ENCODE measurements at places on chromosomes 6 and 20.

DNA sequence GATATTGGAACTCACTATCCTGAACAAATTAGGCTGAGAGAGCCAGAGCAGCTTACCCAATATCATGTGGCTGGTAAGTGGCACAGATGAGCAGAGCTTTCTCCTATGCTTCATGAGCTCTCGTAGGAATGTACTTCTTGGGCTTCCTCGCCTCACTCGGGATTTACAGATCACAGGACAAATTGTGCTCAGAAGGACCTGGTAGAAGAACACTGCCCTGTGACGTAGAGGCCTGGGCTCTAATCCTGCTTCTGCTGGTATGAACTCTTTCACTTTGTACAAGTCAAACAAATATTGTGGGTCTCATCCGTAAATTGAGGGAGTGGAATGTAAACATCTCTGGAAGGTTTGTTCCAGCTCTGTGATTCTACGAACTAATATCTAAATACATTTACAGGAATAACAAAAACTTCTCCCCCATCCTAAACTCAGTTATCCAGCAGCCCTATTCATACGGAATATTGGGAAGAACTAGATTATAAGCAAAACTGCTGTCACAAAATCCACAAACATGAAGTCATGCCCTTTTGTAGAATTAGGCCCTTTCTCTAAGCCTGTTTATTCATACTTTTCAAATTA is 187.6 kb downstream of the CLIC5 start:
- DNase-seq, result no peak

DNA sequence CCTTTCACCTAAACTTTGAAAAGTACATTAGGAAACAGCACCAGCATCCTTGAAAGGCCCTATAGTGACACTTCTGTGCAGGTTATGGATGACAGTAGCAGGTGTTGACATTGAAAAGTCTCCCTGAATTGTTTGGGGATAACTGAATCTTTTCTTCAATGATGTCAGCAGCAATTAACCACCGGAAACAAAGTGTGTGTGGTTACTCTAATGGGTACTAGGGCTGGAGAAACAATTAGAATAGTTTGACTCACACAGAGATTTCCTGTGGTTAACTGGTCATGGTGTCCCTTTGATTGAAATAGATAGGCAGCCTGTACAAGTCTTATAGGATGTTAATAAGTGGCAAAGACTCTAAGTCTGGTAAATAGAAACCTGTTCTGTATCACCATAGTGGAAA is 189.1 kb downstream of the TBX18 start:
- no peak for DNase-seq

GRCh38 chr6:26457264-26457805 is 420 bp upstream of the BTN2A1 start:
- DNase-seq, result peak; percentile 77

GRCh38 chr6:73955800-73956199 is 259.8 kb downstream of the CD109 start:
- no peak for DNase-seq

DNA sequence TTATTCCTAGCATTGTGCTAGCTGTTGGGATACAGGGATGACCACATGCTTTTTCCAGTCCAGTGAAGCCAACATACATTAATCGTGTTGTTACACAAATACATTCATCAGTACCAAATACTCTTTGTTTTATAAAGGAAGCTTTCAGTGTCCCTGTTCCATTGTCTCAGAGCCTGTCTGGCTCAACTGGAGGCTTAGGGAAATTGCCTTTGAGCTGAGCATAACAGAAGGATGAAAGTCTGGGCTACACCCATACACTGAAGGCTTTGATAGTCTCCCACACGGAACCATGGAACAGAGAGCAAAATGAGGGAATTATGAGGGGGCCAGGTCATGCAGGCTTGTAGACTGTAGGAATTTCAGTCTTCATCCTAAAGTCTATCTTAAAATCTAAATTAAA is 126.4 kb upstream of the KCNQ5 start:
- peak; percentile 13 for DNase-seq

- DNase-seq, result no peak
These were observed 90.6 kb downstream of the ATXN1 start for GRCh38 chr6:16670617-16671051.

- peak; percentile 21 for DNase-seq
These were observed 140.6 kb upstream of the BEND6 start for GRCh38 chr6:56814308-56814707.

- no peak for DNase-seq
These were observed 48.7 kb downstream of the YTHDF1 start for GRCh38 chr20:63167026-63167917.

GRCh38 chr6:84249724-84250123 is 22.3 kb upstream of the CEP162 start:
- DNase-seq, result peak; percentile 1

GRCh38 chr6:74749211-74750147 is 456.4 kb downstream of the COL12A1 start:
- DNase-seq, result no peak

- no peak for DNase-seq
These were observed 46.8 kb downstream of the CEP43 start for GRCh38 chr6:167045828-167046580.

All from NCI-H82 (cell line).